Caki2 (cell line): ENCODE measurements at places on chromosomes 3 and 15. TPM values are rescaled to one million over a fixed set of nuclear protein-coding genes. Genes with fewer than 3 reads are reported as not detected.

The GRK7 gene
- total RNA-seq: not detected in 2 replicates

DNA sequence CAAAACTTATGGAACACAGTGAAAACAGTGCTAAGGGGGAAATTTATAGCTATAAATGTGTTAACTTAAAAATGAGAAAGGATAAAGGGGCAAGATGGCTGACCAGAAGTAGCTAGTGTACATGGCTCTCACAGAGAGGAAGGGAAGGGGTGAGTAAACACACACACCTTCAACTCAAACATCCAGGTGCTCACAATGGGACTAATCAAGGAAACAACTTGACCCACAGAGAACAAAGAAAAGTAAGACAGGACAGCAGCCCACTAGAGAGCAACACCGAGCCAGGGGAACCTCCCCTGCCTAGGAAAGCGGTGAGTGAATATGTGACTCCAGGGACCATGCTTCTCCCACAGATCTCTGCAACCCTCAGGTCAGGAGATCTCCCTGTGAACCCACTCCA is 85.0 kb upstream of the UBP1 start:
- no peak for DNase-seq

- DNase-seq: peak; percentile 71
Observed at GRCh38 chr15:43370975-43371974, at the start of the genes TUBGCP4 and ZSCAN29. Gene TUBGCP4, plus strand, starts transcription at chr15:43371101. Its CDS starts 254 bp downstream, at chr15:43371355. Gene ZSCAN29, minus strand, starts transcription at chr15:43371043. Its CDS starts 1,130 bp downstream, at chr15:43369913.

DNA sequence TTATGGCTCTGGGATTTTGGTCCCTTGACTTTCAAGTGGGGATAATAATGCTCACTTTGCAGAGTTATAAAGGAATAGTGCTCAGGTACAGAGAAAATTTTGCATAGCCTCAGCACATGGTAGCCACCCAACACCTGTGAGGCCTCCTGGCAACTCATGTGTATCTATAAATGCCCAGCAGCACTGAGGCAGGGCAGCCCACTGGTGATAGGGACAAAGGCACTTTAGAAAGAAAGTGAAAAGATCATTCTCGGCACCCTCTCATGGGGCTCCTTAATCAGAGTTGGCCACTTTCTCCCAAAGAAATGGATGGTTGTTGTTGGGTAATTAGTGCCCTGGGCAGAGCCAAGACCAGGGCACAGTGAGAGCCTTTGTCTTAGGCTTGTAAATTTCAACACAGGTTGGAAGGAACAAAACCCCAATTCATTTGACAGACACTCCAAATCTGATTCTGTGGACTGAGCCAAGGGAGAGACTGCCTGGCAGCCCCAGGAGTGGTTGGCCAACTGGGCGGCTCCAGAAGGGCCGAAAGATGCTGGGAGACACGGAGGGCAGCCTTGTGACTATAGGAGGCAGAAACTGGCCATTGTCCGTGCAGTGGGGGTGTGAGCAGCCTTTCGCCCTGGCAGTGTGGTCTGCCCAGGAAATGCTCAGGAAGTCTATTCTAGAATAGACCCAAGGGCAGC is 213.2 kb upstream of the RGMA start:
- no peak for DNase-seq

The RTP2 gene
- total RNA-seq: 0.30 TPM in 1 of 2 replicates, not detected in the other

The SLC51A gene
- not detected in 2 replicates for total RNA-seq

The STAB1 gene
- total RNA-seq: not detected in 2 replicates

DNA sequence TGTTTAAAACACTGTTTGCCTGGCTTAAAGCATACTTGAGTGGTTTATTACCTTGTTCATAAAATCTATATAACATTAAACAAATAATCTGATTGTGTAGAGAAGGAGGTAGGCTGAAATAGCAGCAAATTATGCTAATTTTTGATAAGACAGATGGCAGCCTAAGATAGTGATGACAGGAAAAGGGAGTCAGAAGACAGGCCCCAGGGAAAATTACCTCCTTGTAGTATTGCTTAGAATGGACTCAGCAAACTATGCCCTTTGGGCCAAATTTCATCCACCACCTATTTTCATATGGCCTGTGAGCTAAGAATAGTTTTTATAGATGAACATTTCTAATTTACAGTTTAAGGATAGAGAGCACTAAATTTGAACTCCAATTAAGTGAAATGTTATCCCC is 37.8 kb downstream of the CHD2 start:
- no peak for DNase-seq

The SLC22A14 gene
- total RNA-seq: not detected in 2 replicates

- no peak for DNase-seq
Observed at GRCh38 chr3:104206925-104207324, 1159.8 kb upstream of the ALCAM start.
